ENCODE measurements at places on chromosomes 6 and 20.

DNA sequence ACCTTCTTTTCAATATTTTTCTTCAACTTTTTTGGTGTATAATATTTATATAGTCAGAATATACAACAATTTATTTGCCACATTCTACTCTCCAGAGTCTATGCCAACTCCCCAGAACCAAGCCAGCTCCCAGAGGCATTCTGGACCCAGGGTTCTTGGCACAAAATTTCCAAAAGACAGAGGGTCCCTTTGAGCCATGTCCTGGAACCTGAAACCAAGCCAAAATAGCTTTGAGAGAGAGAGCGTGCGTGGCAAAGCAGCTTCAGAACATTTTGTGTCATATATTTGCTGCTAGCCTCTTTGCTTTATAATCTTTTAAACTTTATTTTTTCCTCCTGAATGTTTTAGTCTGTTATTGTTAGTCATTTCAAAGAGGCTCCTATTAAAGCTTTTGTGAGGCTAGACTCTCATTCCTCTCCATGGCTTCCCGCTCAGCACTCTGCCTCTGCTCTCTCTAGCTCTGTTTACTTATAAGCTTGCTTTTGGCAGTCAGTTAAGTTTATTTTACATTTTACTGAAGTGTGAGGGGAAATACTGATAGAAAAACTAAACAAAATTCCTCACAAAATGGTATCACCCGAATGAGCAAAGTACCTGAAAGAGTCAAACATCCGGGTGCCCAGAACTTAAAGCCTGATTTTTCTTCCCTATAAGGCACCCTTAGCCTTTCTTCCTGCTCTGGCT, 605.1 kb upstream of the ID4 start:
- DNase-seq = no peak

GRCh38 chr20:24185791-24186190, 197.2 kb upstream of the GGTLC1 start:
- DNase-seq = no peak

DNA sequence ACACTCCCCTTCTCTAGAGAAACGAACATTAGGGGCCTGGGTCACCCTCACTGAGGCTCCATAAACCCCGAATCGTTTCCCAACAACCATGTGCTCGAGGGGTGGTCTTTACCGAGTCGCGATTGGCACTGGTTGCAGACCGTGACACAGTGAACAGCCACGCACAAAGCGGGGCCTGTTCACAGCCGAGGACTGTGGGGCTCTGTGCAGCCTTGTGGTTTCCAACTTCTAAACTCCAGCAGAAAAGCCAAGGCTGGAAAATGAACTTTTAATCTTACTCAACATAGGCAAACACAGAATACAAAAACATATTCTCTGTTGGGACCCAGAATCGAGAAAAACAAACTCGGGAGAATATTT, 19.0 kb downstream of the RRBP1 start:
- DNase-seq = no peak

DNA sequence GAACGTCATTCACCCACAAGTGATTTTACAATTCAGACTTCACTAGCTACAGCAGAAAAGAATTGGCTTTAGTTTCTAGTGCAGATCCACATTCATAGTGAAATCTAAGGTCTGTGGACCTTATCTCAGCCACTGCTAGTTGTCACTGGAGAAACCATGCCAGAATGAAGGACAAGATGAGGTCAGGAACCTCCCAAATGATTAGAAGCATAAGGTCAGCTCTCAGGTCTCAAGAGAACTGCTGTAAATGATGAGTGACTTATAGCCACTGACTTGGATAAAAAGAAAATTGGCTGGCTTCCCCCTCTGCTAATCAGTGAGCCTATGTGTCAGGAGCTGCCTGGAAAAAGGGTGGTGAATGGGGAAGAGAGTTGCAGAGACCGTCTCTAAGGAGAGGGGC, 265.3 kb upstream of the BMP2 start:
- no peak for DNase-seq

GRCh38 chr6:163383912-163384311, 30.6 kb upstream of the QKI start:
- no peak for DNase-seq

DNA sequence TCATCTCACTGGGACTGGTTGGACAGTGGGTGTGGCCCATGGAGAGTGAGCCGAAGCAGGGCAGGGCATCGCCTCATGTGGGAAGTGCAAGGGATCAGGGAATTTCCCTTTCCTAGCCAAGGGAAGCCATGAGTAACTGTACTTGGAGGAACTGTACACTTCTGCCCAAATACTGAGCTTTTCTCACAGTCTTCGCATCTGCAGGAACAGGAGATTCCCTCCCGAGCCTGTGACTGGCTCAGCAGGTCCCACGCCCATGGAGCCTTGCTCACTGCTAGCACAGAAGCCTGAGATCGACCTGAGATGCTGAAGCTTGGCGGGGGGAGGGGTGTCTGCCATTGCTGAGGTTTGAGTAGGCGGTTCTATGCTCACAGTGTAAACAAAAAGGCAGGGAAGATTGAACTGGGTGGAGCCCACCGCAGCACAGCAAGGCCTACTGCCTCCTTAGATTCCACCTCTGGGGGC, 10.4 kb upstream of the CALHM5 start:
- DNase-seq = no peak

GRCh38 chr6:124881898-124882578, 80.2 kb upstream of the RNF217 start:
- no peak for DNase-seq

DNA sequence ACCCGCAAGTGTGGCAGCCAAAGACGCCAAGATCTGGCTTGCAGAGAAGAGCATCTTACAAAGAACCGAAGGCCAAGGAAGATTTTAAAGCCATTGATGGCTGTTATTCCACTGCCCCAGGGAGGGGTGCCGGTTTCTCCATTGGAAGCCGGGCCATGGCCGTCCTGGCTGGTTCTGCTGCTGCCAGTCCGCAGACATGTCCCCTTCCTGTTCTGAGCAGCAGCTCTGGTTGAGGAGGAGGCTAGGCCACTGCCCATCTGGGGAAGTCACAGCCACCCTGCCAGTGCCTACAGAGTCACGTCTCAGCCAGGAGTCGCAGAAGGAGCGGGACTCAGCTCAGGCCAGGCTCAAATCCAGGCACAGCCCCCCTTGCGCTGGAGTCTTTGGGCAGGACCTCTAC, 42.6 kb upstream of the MRGBP start:
- no peak for DNase-seq

DNA sequence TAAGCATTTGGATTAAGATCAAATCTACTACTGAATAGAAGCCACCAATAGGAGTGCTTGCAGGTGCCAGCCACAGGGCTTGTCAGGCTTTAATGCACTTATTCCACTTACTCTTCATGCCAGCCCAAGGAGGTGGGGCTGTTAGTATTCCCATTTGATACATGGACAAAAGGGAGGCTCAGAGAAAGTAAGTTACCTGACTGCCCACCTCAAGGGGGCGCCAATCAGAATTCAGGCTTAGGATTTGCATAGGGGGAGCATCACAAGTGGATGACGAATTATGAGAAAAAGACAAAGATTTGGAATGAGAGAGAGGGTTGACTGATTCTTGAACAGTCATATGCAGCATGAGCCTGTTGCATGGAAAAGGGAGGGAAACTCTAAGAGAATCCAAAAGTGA, 188.4 kb upstream of the TSHZ2 start:
- no peak for DNase-seq

DNA sequence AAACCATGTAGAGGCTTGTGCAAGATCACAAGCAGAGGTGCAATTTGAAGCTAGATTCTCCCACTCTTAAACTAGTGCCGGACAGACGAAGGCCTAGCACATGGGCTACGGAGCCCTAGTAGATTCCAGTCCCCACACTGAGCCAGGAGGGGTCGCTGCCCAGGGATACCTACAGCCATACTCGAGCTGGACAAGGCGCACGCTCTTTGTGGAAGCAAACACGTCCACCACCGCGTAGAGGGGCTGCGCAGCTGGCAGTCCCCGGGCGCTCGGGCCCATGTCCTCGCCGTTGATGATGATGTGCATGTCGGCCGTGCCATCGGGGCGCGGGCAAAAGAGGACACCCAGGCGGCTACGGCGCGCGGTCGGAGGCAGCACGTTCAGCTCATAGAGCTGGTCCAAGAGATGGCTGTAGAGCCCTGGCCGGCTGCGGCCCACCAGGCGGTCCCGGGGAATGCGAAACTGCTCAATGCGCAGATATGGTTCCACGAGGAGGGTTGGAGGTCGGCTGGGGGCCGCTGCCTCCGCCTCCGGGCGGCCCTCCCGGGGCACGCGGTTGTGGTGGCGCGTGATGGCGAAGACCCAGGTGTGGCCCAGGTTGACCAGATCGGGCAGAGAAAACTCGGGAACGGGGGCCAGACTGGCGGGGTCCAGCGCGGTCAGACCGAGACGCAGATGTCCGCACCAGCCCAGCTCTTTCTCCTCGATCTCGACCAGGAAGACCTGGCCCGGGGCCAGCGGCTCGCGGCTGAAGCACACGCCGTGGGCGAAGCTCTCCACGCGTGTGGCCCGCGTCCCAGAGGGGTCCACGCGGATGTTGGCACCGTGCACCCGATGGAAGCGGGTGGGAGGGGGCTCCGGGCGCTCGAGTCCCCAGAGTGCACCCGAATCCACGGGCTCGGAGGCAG, 677 bp downstream of the NEURL2 start:
- no peak for DNase-seq

- DNase-seq = no peak
Measured at GRCh38 chr20:57770852-57771720, 61.3 kb upstream of the PMEPA1 start.

DNA sequence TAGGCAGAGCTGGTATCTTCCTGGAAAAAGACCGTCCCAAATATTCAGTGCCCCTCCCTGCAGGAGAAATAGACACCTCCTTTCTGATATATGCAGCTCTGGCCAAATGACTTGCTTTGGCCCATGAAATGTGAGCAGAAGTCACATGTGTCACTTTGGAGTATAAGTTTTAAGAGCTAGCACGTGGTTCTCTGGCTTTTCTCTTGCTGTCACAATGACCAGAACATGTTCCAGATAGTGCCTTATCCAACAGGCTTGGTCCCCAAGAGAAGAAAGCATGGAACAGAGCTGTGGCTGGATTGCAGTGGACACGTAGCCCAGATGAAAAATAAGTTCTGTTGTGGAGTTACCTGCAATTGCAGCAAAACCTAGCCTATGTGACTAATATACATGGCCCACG, 40.4 kb downstream of the UNC5CL start:
- DNase-seq = no peak

GRCh38 chr6:24431045-24431451, 28.3 kb downstream of the MRS2 start:
- DNase-seq = no peak

GRCh38 chr20:2172305-2173175, 70.9 kb downstream of the STK35 start:
- DNase-seq = no peak

DNA sequence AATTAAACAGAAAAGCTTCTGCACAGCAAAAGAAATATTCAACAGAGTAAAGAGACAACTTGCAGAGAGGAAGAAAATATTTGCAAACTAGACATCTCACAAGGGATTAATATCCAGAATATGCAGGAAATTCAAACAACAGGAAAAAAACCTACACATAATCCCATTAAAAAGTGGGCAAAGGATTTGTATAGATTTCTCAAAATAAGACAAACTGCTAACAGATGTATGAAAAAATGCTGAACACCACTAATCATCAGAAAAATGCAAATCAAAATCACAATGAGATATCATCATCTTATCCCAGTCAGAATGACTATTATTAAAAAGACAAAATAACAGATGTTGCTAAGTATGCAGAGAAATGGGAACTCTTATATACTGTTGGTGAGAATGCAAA, 129.6 kb downstream of the SYNDIG1 start:
- DNase-seq = no peak

GRCh38 chr6:170092826-170093225, 198.1 kb downstream of the DLL1 start:
- DNase-seq = no peak

DNA sequence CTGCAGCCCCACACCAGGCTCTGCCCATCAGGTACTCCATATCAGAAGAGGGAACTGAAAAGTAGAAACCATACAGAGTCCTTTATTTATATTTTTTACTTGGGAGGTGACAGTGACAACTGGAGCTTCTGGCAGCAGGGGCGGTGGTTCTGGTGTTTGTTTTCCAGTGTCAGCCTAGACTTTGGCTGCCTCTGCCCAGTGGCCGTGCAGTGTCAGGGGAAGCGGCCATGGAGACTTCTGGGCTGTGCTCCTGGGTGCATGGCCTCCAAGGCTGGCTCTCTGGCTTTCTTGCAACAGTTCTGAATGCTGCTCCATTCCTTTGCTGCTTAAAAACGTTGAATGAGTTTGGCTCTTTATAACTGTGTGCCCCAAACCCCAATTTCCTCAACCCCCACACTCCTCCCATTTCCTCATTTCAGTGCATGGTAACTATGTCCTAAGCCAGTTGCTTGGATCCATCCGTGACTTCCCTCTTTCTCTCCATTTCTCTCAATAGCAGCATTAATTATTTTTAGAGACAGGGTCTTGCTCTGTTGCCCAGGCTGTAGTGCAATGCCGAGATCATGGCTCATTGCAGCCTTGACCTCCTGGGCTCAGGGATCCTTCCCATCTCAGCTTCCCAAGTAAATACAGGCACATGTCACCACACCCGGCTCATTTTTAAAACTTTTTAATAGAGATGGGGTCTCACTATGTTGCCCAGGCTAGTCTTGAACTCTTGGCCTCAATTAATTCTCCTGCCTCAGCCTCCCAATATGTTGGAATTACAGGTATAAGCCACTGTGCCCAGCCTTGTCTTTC, 141.1 kb upstream of the SGK1 start:
- no peak for DNase-seq

DNA sequence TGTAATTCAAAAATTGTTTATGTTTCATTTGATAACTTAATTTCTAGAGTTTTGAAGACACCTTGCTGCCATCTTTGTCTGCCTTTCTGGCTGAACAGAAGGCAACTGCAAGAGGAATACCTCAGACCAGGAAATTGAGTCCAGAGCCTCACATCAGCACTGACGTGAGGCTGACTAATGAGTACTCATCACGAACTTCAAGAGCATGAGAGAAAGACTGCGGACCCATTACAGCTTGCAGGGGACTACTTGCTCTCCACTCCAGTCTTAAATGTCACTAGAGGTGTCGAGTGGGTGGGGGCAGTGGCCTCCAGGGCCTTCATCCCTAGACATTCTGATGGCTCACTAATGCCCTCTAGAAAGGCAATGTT, 109.5 kb upstream of the SSTR4 start:
- DNase-seq = no peak

GRCh38 chr6:78999737-79000136, 78.3 kb downstream of the PHIP start:
- DNase-seq = no peak

DNA sequence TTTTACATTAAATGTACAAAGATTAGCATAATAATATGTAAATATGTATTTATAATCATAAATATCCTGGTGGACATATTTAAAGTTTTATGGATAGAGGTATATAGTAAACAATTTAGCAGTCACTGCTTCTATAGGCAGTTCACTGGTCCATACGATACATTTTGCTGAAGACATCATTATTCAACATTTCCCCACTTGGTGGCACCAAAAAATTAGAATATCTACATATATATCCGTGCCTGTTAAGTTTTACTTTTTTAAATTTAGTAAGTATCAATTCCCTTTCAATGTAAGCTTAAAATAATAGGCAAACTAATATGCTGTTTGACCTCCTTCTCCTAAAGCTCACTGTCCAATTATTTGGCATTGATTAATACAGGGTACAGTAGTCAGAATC, 64.2 kb downstream of the LMBRD1 start:
- no peak for DNase-seq

- DNase-seq = no peak
Measured at GRCh38 chr6:23547851-23548250, 578.2 kb upstream of the NRSN1 start.

- no peak for DNase-seq
Measured at GRCh38 chr6:2245877-2246863, 765 bp upstream of the GMDS start.

- no peak for DNase-seq
Measured at GRCh38 chr20:44455126-44455525, 20.5 kb upstream of the TTPAL start.

Measured in AG04449 (cell line).